Caudate nucleus (tissue), 63 donors: ENCODE measurements at places on chromosomes 13 and 19.

DNA sequence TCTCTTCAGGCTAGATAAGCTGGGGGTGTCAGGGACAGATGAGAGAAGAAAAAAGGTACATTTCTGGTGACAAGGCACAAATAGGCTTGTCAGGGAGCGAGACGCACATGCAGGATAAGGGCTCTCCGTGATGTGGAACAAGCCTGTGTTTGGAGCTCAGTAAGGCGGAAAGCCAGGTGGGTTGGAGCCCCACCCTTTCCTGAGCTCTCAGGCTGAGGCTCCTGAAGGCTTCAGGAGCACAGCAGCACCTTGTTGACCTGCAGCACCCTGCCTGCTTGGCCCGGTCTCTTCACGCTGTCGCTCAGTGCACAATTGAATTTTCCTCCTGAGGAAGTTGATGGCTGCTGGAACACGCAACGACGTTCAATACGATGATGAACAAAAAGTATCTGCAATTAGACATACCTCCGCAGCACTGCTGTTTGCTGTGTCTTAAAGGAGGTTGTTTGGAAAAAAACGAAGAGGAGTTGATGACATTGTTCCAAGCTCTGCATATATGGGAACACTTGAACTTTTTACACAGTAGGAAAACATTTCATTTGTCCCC is 29.3 kb downstream of the SERP2 start:
- DNase-seq: no peak

DNA sequence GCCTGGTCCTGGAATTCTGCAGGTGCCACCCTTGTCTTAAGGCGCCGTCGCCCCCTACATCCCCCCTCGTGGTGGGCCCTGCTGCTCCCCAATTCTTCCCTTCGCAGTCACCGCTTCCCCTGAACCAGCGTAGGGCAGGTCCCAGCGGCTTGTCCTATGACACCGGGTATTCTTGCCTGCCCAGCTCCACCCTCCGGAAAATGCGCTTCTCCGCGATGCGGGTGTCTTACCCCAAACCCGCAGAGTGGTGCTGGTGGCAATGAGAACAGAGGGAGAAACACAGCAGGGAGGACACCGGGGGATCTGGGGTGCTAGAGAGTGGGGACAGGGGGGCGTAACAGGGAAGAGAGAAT is 9.0 kb downstream of the ZNF808 start:
- no peak for DNase-seq

DNA sequence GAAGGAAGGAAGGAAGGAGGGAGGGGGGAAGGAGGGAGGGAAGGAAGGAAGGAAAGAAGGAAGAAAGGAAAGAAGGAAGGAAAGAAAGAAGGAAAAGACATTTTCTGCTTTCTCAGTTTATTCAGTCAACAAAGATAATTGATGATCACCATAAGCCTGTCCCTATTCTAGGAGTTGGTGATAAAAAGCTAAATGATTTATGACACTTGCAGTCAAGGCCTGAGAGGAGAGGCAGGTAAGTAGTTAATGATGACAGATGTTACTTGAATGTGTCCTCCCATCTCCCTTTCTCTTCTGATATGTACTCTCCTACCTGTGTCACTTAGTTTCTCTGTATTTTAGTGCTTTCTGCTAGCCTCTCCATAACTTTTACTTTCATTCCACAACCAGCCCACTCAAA is 141.3 kb downstream of the SLITRK6 start:
- DNase-seq: no peak

- peak; percentile 99 for DNase-seq
Measured at GRCh38 chr19:56507446-56508289, at the start of gene ZNF471. Gene ZNF471, plus strand, starts transcription at chr19:56507855. Its CDS starts 3,717 bp downstream, at chr19:56511572.

GRCh38 chr19:4678881-4679790 is 9.0 kb upstream of the MYDGF start:
- no peak for DNase-seq

DNA sequence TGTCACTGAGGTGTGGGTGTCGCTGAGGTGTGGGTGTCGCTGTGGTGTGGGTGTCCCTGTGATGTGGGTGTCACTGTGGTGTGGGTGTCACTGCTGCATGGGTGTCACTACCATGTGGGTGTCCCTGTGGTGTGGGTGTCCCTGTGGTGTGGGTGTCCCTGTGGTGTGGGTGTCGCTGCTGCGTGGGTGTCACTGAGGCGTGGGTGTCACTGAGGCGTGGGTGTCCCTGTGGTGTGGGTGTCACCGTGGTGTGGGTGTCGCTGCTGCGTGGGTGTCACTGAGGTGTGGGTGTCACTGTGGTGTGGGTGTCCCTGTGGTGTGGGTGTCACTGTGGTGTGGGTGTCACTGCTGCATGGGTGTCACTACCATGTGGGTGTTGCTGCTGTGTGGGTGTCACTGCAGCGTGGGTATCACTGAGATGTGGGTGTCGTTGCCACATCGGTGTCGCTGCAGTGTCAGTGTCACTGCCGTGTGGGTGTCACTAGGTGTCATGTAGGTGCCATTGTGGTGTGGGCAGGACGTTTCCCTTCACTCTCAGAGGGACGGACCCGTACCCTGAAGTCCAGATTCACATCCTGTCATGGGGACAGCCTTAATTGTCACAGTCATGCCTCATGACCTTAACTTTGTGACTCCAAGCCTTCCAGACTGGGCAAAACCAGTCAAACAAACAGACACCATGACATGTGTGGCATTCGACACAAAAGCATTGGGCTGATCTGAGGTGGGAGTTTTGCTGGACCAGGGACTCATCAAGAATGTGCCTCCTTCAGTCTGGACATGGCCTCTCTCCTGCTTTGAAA is 12.7 kb upstream of the GAS6 start:
- DNase-seq: no peak

DNA sequence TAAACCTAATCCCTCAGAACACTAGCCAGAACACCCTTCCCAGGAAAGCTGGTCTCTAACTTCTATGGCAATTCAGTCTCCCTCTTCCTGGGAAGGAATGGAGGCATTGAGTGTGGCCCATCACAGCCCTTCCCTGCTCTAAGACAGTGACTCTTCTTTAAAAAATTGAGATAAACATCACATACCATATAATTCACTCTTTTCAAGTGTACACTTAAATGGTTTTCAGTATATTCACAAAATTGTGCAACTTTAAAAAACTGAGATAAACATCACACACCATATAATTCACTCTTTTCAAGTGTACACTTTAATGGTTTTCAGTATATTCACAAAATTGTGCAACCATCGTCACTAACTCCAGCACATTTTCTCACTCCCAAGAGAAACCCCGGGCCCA is 116.5 kb downstream of the MIPEP start:
- DNase-seq: no peak

DNA sequence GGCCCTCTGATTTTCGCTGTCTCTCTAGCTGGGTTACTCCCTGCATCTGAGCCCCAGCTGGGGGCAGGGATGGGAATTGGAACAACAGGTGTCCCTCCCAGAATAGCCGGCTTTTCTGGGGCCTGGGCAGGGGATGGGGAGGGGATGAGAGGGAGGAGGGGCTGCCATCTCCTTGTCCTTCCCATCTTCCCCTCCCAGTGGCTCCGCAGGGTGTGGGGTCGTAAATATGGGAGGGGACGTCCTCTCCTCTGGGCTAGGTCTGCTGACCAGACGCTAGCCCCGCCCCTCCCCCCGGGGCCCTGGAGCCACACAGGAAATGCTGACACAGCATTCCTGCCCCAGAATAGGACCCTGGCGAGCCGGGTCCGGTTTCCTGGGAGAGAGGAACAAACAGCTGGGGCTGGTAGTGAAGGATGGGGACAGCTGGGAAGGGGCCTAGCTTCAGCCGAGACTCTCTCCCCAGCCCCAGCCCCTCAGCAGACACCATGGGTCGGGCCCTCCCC is 1.1 kb downstream of the RYR1 start:
- no peak for DNase-seq

DNA sequence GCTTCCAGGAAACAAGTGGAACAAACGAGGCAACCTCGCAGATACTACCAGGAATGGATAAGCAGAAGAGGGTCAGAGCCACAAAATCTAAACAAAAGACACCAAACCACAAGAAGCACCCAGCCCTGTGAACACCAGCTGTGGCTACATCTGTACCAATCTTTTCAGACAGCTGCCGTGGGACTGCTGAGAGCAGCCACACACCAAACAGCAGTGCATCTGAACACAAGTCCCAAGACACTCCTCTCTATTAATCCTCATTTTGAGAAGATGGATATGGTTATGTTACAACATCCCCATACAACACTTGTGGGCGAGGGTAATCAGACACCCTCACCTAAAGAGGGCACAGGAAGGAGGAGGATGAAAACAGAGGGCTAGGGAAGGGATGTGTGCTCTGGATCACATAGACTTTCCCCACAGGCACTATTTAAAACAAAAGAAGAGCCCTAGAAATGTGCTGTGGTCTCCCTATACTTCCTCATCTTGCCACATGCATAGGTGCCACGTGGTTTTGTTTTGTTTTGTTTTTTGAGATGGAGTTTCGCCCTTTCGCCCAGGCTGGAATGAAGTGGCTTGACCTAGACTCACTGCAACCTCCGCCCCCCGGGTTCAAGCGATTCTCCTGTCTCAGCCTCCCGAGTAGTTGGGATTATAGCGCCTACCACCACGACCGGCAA is 41.6 kb upstream of the ZNF14 start:
- no peak for DNase-seq

- no peak for DNase-seq
Measured at GRCh38 chr13:103945836-103946235, 879.6 kb upstream of the SLC10A2 start.

DNA sequence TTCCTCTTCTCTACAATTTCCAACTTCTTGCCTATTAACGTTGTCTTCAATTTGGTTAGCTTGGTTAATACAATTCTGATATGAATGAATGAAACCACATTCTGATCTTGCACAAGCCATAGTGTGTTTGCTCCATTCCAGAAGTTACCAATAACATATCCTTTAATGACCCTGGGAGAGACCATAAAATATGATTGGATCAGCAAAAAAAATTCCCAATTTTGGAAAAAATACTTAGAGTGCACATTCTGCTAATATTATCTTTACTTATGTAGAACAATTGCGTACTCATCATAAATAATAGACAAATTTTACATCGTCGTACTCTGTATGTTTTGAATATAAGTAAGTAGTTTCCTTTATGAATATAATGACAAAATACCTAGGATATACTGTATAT is 117.2 kb downstream of the SLITRK5 start:
- DNase-seq: no peak

DNA sequence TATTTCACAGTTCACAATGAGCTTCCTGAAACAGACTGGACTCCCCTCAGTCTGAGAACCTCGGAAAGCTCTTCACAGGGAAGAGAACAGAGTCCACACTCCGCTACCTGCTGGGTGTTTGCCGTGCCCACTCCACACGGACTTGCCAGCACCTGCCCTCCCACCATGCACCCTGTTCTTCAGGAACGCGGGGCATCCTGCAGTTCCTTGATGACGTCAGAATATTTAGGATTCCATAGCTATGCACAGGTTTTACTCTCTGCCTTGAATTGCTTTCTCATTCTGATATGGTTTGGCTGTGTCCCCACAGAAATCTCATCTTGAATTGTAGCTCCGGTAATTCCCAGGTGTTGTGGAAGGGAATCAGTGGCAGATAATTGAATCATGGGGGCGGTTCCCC is 74.4 kb upstream of the FARP1 start:
- DNase-seq: no peak

- peak; percentile 22 for DNase-seq
Measured at GRCh38 chr19:49119411-49120324, at the start of gene PPFIA3. Gene PPFIA3, plus strand, starts transcription at chr19:49119544. Its CDS starts 8,330 bp downstream, at chr19:49127874.

- DNase-seq: no peak
Measured at GRCh38 chr13:20814224-20814910, 40.6 kb upstream of the EEF1AKMT1 start.

GRCh38 chr19:48603001-48603400 is 3.5 kb upstream of the SPACA4 start:
- DNase-seq: no peak

DNA sequence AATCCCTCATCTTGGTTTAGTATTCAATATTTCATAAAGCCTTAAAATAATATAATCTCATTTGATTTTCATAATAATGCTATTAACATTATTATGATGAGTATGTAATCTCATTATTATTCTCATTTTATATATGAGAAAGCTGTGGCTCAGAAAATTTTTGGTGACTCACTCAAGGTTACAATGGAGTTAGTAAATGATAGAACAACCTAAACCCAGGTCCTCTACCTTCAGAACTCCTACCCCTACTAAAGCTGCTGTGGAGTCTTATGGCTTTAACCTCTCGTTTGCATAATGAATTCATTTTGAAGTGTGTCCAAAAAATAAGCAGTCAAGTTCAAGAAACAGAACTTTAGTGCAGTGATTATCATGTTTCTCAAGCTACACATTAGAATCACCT is 226.3 kb downstream of the TBC1D4 start:
- no peak for DNase-seq

DNA sequence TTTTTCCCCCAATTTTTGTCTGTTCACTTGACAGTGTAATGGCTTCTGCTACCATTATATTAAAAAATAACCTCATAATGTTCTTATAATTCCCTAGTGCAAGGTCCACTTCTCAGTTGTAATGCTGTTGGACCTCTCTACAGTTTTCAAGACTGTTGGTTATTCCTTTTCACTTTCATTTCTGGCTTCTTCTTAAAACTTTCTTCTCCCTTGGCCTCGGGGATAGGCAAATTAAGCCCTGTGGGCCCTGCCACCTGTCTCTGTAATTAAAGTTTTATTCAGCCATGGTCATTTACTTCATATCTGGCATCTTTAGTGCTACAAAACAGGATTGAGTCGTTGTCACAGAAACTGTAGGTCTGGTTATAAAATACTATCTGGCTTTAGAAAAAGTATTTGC is 313.5 kb downstream of the KLF12 start:
- DNase-seq: no peak

DNA sequence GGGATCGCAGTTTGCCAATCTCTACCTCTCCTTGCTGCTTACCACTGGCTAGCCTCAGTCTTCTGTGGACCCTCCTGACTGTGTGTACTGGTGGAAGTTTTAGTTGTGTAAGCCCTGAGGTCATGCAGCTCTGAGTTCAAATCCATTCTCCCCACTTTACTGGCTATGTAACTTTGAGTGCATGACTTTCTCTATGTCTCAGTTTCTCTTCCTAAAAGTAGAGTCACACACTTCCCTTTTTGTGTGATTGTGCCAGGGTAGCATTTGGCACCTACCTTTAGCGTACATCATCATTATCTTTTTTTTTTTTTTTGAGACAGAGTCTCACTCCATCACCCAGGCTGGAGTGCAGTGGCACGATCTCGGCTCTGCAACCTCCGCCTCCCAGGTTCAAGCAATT is 70.3 kb downstream of the MAP4K1 start:
- DNase-seq: no peak

GRCh38 chr19:13162724-13163608 is 12.8 kb downstream of the IER2 start:
- DNase-seq: peak; percentile 86
